ENCODE measurements at places on chromosomes 6 and 20. TPM values are rescaled to one million over a fixed set of nuclear protein-coding genes. Genes with fewer than 3 reads are reported as not detected.

CCN5 gene
- 20.6 TPM for total RNA-seq

- H3K27me3 ChIP-seq: peaks cover 12% of the 10 kb centered on the region
- H3K27ac ChIP-seq: no peak overlapping the region
- no peak for DNase-seq
- no peak overlapping the region for H3K4me3 ChIP-seq
- no peaks in the 10 kb centered on the region for H3K36me3 ChIP-seq
These were observed 116.5 kb downstream of the FAM120B start for GRCh38 chr6:170423030-170423429.

GRCh38 chr6:75149696-75150095 is 56.2 kb downstream of the COL12A1 start:
- no peak for DNase-seq
- H3K4me1 ChIP-seq: no peaks in the 10 kb centered on the region
- no peak overlapping the region for H3K27ac ChIP-seq
- no peak overlapping the region for H3K4me3 ChIP-seq

GRCh38 chr6:165220045-165220444 is 89.4 kb downstream of the C6orf118 start:
- H3K36me3 ChIP-seq: no peaks in the 10 kb centered on the region
- H3K4me3 ChIP-seq: no peak overlapping the region
- DNase-seq: no peak
- no peaks in the 10 kb centered on the region for H3K27me3 ChIP-seq

GRCh38 chr20:58472273-58473018 is 42.8 kb downstream of the APCDD1L start:
- H3K4me1 ChIP-seq: no peaks in the 10 kb centered on the region
- no peak overlapping the region for H3K27ac ChIP-seq
- no peaks in the 10 kb centered on the region for H3K27me3 ChIP-seq
- H3K4me3 ChIP-seq: no peak overlapping the region
- no peaks in the 10 kb centered on the region for H3K36me3 ChIP-seq
- DNase-seq: no peak

DNA sequence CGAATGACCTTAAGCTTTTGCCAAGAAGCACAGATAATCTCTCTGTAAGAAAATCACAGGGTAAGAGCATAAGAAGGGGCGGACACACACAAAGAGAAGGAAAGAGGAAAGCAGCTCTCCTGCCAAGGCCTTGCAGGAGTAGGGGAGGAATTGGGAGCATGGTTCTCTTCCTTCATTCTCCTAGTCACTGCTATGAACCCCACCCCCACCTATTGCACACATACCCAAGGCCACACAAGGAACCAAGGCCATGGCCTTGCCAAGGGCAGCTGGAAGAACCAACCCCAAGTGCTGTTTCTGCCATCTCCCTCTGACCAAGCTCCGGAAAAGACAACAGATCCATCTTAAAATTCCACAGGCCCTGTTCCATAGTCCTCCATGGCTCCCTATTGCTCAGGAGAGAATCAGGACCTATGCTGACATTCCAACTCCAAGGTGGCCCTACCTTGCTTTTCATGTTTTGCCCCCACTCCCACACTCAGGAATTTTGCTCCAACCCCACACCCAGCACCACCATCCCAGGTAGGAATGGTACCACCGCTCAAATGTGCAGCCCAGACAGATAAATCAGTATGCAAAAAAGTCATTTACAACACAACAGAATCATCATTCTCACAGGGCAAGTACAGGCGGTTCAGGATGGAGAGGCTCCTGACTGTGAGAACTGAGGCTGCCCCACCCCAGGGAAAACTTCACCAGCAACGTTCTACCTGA is 31.3 kb downstream of the TRAM2 start:
- H3K27me3 ChIP-seq: no peaks in the 10 kb centered on the region
- no peak for DNase-seq
- no peak overlapping the region for H3K4me3 ChIP-seq
- no peaks in the 10 kb centered on the region for H3K36me3 ChIP-seq
- H3K27ac ChIP-seq: peak overlapping the region; percentile 50

Data from transverse colon (tissue), 4 donors.